ENCODE measurements at places on chromosomes 6 and 20.

DNA sequence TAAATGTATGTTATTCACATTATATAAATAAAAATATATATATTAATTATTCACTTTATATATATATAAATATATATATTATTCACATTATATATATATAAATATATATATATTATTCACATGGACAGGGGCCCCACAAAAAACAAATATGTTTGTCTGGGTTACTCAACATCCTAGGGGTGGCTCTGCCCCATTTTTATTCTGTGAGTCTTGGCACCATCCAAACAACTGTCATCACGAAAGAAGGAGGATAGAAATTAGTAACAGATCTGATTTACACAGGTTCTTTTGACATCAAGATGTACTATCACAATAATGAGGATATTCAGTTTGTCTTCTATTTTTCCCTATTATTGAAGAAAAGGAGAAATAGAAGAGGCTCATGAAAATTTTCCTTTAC is 187.3 kb downstream of the GPX5 start:
- no peak for DNase-seq

DNA sequence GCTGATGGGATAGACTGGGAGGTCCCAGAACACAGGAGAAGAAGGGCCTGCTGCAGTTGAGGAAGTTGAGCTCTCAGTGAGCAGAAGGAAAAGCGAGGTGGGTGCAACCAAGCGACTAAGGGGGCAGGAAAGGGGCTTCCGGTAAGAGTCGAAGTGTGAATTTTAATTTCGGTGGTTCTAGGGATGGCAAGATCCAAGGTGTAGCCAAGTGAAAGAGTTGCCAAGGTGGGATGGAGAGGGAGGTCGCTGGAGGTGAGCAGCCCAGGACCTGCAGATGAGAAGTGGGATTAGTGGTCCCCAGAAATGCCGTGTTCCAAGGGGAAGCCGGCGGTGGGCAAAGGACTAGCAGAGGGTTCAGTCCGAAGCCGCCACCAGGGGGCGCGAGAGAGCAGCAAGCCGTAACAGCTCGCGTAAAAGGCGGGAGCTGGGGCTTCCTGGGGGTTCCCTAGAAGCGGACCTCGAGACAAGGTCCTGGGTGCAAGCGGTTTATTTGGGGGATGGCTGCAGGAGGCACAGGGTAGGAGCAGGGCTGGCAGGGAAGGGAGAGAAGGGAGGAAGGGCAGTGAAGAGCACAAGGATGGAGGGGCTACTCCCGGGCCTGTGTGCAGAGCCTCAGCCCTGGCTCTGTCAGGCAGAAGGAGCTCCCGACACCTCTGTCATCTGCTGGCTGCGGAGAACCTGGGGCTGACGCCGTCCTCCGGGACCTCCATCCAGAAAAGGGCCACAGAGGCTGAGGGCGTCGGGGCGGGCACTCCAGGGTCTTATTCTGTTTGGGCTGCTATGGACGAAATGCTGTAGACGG is 103.6 kb downstream of the PAX1 start:
- DNase-seq, result no peak

- peak; percentile 23 for DNase-seq
Observed at GRCh38 chr6:26270486-26270861, 94.5 kb upstream of the BTN3A2 start.

- DNase-seq, result no peak
Observed at GRCh38 chr6:149213829-149214228, 103.7 kb upstream of the TAB2 start.

DNA sequence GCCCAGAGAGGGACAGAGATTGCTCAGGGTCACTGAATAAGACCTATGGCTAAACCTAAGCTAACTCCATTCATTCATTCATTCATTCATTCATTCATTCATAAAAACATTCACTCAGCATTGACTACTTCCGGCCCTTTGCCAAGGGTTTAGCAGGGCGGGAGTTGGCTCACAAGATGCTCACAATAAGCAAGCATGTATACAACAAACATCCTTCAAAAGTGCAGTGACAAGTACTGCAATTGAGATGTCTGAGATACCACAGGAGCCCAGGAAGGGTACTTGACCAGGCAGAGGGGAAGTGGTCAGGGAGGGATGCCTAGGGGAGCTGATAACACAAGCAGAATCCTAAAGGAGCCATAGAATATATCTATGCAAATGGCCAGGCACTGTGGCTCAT is 18.2 kb upstream of the KIAA1755 start:
- DNase-seq, result no peak

DNA sequence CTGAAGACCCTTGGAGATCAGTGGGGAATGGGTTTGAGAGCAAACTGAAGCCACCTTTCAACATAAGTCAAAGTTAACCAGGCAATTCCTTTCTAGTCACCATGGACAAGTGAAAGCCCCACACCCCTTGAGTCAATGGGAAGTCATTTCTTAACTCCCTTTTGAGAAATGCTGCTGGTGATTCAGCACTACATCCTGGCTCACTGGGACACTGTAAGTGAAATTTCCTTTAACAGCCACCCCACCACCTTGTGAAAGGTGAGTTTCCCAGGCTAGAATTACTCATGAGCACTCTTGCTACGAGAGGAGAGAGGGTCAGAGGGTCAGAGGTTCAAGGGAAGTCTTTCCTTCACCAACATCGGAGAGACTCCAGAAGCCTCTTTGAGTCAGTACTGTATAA is 93.3 kb upstream of the MARCKS start:
- DNase-seq, result no peak

DNA sequence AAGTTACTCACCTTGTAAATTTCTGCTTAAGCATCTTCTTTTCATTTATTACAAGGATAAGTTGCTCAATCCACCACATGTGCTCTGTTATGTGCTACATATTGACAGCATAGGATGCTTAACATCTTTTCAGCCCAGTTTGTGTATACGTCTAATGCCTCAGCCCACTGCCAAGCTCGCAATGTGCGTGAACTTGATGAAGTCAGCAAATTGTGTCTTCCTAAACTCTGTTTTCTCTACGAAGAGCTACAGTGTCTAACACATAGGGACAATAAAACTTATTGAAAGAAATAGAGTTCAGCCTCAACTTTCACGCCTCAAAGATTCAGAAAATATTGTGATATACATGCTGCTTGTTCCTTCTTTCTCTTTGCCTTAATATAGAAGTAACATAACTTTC is 500.0 kb downstream of the TFAP2B start:
- DNase-seq, result no peak

DNA sequence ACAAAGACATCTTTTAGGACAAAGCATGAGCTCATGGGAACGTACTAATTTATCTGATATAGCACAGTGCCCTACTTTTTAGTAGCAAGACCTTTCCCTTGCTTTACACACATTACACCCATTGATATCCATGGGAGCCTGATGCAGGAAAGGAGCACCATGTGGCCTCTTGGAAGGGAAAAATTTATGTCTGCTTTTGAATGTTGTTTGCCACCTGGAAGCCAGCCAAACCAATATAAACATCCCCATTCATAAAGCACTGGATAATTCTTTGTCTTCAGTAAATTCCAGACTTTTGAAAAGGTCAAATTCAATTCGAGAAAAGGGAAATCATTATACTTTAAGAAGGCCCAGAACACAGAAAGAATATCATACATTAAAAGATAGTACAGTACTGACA is 152.3 kb upstream of the BEND6 start:
- DNase-seq, result no peak

DNA sequence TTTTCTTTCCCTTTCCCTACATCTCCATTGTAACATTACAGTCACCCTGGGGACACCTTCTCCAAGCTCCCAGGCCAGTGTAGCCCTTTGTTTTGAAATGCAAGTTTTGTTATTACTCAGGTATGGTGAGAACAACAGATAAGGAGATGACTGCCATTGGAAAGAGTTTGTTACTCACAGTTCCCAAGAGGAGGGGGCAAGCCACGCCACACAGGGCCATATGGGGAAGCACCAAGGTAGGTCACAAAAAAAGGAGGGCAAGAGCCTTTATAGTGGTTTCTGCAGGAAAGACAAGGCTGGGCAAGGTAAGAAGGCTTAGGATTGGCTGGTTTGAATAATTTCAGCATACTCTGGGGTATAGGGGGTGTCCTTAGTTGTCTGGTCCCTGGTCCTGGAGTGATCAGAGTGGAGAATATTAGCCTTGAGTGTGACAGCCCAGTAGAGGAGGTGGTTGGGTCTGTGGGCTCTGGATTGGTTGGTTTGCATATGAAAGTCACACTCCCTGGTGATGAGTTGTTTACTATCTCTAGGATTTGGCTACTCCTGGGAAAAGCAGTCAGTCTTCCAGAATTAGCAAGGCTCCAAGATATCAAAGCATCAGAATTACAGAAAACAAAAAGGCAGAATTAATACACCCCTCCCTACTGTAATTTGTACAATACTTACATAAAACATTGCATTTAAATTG is 33.1 kb upstream of the SMLR1 start:
- DNase-seq, result no peak

DNA sequence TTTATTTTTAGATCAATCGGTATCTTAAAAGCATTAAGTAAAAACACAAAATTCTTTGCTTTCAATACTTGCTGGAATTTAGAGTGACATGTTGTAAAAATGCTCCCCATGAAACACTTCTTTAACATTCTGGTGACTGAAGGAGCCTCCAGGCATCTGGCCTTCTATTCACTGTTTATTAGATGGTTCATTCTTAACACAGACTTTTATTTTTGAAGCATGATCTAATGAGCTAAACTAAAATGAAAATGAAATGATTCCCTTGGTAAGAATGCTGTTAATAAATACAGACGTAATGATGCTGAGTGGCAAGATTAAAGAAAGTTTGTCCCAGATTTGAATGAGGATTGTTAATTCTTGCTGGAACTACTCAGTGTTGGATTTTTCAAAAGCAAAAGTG is 698.4 kb downstream of the TENT5A start:
- DNase-seq, result no peak

GRCh38 chr6:3022765-3023662 is 23.3 kb downstream of the NQO2 start:
- peak; percentile 43 for DNase-seq

GRCh38 chr6:90456001-90456400 is 130.9 kb downstream of the MAP3K7 start:
- DNase-seq, result no peak

- no peak for DNase-seq
Observed at GRCh38 chr6:45148711-45149341, 179.3 kb upstream of the RUNX2 start.

- no peak for DNase-seq
Observed at GRCh38 chr20:10632721-10633509, 40.9 kb downstream of the JAG1 start.

GRCh38 chr6:26187981-26188635 is 100.9 kb downstream of the HFE start:
- DNase-seq, result peak; percentile 73

DNA sequence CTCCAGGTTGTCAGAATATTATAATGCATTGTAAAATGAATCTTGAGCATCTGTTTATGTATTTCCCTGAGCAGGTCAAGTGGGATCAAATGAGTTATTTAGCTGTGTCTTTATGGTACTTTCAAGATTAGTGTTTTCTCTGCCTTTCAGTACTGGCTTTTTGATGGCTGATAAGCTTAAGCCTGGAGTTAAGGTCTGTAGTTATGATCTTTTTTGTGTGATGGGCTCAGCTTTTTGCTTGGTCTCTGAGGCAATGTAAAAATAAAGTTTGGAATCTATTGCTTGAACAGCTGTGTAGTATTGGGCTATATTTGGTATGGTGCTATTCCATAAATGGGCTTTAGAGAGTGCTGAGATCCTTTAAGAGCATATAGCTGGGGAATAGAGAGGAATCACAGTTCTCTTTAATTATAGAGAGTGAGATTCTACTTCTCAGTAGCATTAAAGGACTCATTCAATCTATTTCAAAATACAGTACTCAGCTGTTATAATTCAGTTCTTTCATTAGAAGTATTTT is 40.7 kb downstream of the ZNF451 start:
- no peak for DNase-seq

- no peak for DNase-seq
Observed at GRCh38 chr20:1472556-1473245, 6.1 kb upstream of the NSFL1C start.

DNA sequence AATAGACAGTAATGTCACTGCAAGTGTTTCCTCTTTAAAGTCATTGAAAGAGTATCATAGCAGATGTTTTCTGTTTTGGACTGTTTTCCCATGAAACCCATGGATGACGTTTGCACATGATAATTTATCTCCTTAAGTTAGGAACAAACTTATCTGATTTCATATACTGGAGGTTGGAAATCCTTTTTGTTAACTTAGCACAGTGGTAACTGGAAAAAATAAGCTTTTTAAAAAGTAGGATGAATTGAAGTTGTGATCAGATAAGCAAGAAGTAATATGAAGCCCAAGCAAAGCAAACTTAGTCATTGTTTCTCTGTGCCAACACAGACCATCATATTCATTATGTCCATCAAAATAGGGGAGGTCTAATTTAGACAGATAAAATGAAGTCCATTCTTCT is 61.6 kb downstream of the PLCB4 start:
- DNase-seq, result no peak

DNA sequence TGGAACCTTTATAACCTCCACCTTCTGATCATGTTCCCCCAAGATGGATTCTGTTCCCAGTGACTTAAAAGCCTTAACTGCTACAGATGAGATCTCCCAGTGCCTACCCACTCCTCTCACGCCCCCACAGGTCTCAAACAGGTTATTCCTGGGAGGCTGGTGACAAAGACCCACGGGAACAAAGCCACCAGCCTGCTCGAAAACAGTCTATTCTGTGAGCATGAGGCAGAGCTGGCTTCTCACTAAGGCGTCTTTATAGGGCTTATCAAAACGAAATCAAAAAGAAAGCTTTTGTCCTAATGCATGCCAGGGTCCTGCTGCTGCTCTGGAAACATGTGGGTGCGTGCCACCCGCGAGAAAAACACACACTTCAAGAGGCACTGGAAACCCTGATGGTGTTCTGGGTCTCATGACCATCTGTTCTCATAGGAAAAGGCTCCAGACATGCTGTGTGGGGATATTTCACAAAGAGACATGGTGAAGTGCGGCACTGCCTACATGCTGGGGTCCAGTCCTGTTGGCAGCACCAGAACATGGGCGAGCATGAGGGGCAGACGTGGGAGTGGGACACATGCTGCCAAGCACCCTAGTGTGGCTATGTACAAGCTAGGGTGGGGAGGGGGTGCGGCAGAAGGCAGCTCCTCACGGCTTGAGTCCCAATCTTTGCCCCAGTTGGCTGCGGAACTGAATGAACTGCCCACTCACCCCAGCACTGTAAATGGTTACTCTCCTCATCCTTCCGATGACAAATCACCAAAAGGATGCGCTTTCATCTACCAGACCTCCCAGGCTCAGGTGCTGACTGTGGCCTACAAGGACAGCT is 2.1 kb downstream of the FKBP1A start:
- DNase-seq, result no peak

GRCh38 chr6:169140986-169141495 is 112.6 kb downstream of the THBS2 start:
- DNase-seq, result no peak

DNA sequence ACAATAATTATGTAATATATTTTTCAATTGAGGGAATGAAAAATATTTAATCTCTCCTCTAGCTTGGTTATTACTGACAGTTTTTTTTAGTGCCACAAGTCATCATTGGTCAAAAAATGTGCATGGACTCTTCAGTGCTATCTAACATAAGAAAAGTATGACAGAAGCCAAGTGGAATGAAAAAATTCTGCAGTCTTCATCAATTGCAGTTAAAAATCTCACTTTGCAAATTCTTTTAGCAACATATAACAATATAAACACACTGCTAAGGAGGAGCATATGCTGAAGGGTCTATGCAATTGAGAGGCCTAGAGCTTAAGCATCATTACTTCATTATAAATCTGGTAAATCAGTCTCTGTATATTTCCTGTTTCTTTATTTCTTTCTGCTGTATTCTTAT is 175.1 kb downstream of the ARHGAP18 start:
- DNase-seq, result no peak

GRCh38 chr6:157104803-157105202 is 218.5 kb downstream of the TMEM242 start:
- no peak for DNase-seq

Measured in CD4-positive, alpha-beta T cell treated with Interleukin-17A for 1 hour (primary cell).